ENCODE measurements at places on chromosomes 16 and 17.

GRCh38 chr16:53816211-53816836 lies 112.4 kb downstream of the FTO start:
- peak; percentile 60 for DNase-seq

DNA sequence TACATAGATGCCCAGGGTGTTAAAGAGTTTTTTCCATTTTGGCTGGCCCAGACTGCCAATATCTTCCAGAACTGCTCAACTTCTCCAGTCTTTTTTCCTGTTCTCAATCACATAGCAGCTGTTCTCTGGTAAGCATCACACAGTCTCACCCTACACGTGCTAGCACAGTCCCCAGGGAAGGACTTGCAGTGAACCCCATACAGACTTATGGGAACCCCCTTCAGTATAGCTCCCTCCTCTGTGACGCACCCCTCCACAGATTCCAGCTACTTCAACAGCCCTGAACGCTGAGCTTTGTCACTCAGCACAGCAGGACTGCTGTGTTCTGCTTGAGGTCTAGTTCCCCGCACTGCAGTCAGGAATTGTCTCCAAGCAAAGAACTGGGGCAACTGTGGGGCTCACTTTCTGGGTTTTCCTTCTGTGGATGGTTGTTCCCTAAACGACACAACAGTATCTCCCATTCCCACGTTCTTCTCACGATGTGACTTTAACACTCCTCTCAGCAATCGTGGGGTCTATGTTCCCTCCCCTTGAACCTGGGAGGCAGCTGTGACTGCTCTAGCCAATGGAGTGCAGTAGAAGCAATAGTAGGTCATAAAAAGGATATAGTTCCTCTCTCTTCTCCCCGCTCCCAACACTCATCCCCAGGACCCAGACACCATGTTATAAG lies 3.6 kb downstream of the MMP28 start:
- DNase-seq = no peak

GRCh38 chr17:164303-165235 lies 16.9 kb downstream of the DOC2B start:
- peak; percentile 50 for DNase-seq

DNA sequence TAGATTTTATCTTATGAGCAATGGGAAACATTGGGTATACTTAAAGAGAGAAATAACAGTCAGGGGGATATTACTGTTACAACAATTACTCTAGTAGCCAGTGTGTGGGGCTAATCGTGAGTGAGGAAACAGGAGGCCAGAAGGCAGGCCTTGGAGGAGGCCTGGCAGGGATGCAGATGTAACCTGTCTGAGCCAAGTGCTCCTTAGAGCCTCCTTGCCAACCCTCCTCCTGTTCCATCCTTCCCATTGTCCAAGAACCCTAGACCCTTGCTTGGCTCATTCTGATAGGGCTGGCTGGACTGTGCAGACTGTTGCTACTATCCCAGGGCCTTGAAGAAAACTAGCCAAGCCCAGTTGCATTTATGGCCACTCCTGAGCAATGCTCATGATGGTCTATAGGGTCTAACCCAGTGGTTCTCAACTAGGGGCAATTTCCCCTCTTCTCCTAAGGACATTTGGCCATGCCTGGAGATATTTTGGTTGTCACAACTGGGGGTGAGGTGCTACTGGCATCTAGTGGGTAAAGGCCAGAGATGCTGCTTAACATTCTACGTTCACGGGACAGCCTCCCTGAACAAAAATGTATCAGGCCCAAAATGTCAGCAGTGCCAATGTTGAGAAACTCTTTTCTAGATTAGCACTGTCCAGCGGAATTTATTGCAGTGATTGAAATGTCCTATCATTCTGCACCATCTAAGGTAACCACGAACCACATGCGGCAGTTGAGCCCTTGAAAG lies 24.4 kb upstream of the WSCD1 start:
- DNase-seq = no peak

GRCh38 chr17:46176975-46177374 lies 16.3 kb downstream of the KANSL1 start:
- DNase-seq = no peak

DNA sequence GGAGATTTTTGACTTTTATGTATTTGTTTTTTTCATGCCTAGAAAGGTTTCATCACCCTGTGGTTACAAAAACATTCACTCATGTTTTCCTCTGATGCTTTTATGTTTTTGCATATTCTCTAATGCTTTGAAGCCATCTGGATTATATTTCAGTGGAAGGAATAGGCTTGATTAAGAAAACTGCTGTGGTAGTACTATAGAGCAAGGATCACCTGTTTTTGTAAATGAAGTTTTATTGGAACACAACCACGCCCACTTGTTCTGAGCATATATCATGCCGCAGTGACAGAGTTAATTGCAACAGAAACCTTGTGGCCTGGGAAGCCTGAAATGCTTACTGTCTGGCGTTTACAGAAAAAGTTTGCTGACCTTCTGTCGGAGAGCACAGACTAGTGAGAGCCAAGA lies 11.5 kb downstream of the COX10 start:
- DNase-seq = peak; percentile 57

GRCh38 chr16:29702269-29702668 lies 23.3 kb downstream of the QPRT start:
- DNase-seq = no peak

GRCh38 chr17:65618516-65618915 lies 57.1 kb upstream of the AXIN2 start:
- DNase-seq = no peak

DNA sequence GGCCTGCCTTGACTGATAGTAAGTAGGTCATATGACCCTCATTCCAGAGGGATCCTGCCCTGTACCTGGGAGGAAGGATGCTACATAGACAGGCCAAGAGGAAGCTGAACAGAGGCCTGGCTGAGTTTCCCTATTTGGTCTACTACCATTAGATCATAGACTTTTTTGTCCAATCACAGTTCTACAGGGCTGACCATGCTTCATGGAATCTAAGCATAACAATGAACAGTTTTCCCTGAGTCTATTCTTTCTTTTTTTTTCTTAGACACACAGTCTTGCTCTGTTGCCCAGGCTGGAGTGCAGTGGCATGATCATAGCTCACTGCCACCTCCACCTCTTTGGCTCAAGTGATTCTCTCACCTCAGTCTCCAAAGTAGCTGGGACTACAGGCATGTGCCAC lies 3.9 kb downstream of the GPR179 start:
- DNase-seq = no peak
